ENCODE measurements at places on chromosomes 1 and 21.
A peak's percentile ranks its signal among the peaks of the same experiment; 100 is the strongest.

DNA sequence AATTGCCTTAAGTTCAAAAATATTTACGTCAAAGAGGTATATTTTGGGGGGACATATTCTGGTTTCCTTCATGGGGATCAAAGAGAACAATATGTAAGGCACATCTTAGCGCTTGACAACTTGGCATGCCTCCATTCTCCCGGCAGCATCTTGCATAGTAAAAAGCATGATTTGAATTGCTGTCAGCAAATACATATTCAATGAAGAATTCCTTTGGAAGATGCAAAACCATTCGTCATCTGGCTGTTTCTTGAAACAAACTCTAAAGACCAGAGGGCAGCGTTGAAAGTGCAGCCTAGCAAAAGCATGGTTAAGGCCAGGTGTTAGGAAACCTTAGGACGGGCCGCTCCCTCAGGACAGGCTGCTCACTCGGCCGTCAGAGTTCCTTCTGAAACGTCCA is 3.4 kb upstream of the PIK3CD start:
- H3K36me3 ChIP-seq, result no peaks in the 10 kb centered on the region
- no peak overlapping the region for H3K4me3 ChIP-seq
- H3K4me1 ChIP-seq, result peaks cover 19% of the 10 kb centered on the region
- no peak overlapping the region for H3K27ac ChIP-seq
- H3K27me3 ChIP-seq, result peaks cover 49% of the 10 kb centered on the region
- no peak for DNase-seq

DNA sequence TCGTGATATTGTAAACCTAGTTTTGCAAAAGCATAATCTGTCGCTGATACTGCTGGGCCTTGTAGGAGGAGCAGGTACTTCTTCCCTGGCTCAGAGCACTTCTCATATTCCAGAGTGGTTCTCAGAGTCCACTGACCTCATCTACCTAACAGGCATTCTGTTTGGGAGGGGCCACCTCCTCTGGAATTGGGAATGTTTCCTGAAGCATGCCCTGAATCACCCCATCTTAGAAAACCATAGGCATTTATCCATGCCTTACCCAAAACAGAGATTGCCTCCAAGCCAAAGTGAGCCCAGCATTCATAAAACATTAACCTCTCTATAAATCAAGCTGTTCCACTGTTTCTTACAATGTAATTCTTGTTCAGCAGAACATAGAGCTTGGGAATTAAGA is 35.1 kb downstream of the SLC44A3 start:
- DNase-seq, result no peak
- H3K27me3 ChIP-seq, result no peaks in the 10 kb centered on the region
- peak overlapping the region; percentile 74 for H3K27ac ChIP-seq

- peak overlapping the region; percentile 31 for H3K27ac ChIP-seq
- no peaks in the 10 kb centered on the region for H3K27me3 ChIP-seq
- H3K36me3 ChIP-seq, result no peaks in the 10 kb centered on the region
Observed at GRCh38 chr1:41957568-41957967, 38.8 kb upstream of the HIVEP3 start.

GRCh38 chr1:1128454-1129139 is 12.7 kb upstream of the C1orf159 start:
- no peak overlapping the region for H3K4me3 ChIP-seq
- no peaks in the 10 kb centered on the region for H3K4me1 ChIP-seq
- H3K36me3 ChIP-seq, result no peaks in the 10 kb centered on the region

- H3K4me3 ChIP-seq, result no peak overlapping the region
- DNase-seq, result no peak
- H3K27ac ChIP-seq, result no peak overlapping the region
- peaks cover 89% of the 10 kb centered on the region for H3K36me3 ChIP-seq
- H3K4me1 ChIP-seq, result no peaks in the 10 kb centered on the region
Observed at GRCh38 chr21:33514229-33514628, 22.7 kb upstream of the DNAJC28 start.

DNA sequence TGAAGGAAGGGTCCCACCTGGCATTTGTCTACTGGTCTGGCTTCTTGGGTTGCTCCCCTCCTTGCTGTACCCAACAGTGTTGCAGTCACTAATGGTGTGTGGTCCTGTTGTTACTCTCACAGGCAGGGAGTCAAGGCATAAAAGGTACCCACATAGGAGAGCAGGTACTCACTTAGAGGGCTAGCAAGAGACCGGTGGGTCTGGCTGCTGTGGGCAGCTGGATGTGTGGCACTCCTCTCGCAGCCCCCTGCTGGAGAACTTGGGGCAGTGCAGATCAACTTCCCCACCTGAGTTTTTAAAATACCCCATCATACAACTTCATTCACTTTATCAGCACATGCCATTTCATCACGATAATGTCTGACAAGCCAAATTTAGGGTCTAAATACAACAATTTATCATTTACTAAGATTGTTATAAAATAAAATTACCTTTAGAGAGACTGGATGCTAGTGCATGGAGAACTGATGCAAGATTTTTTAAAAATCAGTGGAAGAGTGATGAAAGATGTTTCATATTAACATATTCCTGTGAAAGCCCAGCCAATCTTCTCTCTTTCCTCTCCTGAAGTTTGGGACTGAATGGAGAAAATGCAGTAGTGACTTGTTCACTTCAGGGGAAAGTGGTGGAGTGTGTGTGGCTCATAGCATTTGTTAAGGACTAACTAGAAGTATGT is 42.8 kb downstream of the ACP6 start:
- no peak overlapping the region for H3K4me3 ChIP-seq
- peak; percentile 35 for DNase-seq
- H3K27me3 ChIP-seq, result no peaks in the 10 kb centered on the region
- no peak overlapping the region for H3K27ac ChIP-seq
- H3K36me3 ChIP-seq, result peaks cover 21% of the 10 kb centered on the region
- no peaks in the 10 kb centered on the region for H3K4me1 ChIP-seq

GRCh38 chr1:46770541-46770940 is 28.3 kb upstream of the CYP4B1 start:
- H3K36me3 ChIP-seq, result peaks cover 3% of the 10 kb centered on the region
- H3K4me3 ChIP-seq, result no peak overlapping the region
- no peak overlapping the region for H3K27ac ChIP-seq
- peaks cover 3% of the 10 kb centered on the region for H3K4me1 ChIP-seq
- DNase-seq, result no peak

DNA sequence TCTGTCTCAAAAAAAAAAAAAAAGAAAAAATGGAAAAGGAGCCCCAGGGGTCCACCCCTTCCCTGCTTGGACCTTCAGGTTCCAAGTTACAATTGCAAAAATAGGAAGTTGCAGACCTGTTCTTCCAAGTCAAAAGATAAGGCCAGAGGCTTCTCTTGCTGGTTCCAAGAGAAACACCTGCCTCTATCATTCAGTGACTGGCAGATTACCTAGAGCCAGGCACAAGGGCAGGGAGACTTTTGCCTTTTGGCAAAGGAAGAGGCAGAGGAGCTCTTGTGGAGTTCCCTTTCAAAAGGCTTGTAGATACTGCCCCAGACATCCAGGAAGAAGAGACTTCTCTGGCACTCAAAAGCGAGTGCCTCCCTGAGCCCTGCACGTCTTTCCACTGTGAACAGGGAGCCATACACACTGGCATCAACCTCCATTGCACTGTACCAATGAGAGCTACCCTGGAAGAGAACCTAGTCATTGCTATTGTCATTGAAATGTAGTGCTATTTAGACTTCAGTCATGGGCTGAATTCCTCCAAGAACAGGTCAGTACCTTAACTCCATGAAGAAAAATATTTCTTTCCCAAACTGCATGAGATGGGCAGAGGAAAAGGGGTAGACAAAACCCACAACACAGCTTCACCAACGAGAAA is 91.2 kb downstream of the LMX1A start:
- no peaks in the 10 kb centered on the region for H3K36me3 ChIP-seq
- no peak for DNase-seq
- H3K27ac ChIP-seq, result no peak overlapping the region
- no peak overlapping the region for H3K4me3 ChIP-seq

DNA sequence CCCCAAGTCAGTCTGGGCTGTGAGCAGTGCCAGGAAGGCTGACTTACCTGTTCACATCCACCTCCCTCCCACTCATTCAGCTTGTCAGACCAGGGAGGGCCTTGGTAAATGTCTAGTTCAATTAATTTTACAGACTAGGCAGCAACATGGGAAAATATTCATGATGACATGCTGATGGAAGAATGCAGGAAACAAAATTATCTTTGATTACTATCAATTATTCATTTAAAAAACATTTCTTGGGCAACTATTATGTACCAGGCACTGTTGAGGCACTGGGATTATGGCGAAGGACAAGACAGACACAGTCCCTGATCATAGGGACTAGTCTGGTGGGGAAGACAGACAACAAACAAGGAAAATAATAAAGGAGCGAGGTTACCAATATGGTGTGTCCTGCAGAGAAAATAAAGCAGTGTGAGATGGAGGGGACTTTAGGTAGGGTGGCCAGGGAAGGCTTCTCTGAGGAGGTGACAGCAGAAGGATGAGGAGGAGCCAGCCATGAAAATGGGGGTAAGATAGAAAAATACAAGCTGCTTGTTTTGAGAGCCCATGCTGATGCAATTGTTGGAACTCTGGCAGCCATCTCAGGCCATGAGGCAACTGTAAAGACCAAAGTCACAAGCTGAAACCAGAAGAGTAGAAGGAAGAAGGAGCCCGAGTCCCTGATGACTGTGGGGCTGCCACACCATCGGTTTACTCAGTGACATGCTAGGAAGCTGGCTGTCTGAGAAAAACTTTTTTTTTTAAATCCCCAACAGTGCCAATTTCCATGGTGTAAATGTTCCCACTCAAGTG is 14.0 kb downstream of the TRIM62 start:
- DNase-seq, result no peak
- H3K27me3 ChIP-seq, result no peaks in the 10 kb centered on the region
- H3K36me3 ChIP-seq, result peaks cover 10% of the 10 kb centered on the region
- peaks cover 33% of the 10 kb centered on the region for H3K4me1 ChIP-seq

GRCh38 chr1:164712131-164713036 is 153.4 kb downstream of the PBX1 start:
- H3K4me3 ChIP-seq, result peak overlapping the region; percentile 15
- no peaks in the 10 kb centered on the region for H3K36me3 ChIP-seq
- no peak for DNase-seq
- H3K27ac ChIP-seq, result peak overlapping the region; percentile 88

- DNase-seq, result peak; percentile 44
- H3K4me3 ChIP-seq, result no peak overlapping the region
- H3K27me3 ChIP-seq, result peaks cover 55% of the 10 kb centered on the region
- peak overlapping the region; percentile 49 for H3K27ac ChIP-seq
- no peaks in the 10 kb centered on the region for H3K36me3 ChIP-seq
Observed at GRCh38 chr21:35323947-35324346, 274.8 kb upstream of the RUNX1 start.

DNA sequence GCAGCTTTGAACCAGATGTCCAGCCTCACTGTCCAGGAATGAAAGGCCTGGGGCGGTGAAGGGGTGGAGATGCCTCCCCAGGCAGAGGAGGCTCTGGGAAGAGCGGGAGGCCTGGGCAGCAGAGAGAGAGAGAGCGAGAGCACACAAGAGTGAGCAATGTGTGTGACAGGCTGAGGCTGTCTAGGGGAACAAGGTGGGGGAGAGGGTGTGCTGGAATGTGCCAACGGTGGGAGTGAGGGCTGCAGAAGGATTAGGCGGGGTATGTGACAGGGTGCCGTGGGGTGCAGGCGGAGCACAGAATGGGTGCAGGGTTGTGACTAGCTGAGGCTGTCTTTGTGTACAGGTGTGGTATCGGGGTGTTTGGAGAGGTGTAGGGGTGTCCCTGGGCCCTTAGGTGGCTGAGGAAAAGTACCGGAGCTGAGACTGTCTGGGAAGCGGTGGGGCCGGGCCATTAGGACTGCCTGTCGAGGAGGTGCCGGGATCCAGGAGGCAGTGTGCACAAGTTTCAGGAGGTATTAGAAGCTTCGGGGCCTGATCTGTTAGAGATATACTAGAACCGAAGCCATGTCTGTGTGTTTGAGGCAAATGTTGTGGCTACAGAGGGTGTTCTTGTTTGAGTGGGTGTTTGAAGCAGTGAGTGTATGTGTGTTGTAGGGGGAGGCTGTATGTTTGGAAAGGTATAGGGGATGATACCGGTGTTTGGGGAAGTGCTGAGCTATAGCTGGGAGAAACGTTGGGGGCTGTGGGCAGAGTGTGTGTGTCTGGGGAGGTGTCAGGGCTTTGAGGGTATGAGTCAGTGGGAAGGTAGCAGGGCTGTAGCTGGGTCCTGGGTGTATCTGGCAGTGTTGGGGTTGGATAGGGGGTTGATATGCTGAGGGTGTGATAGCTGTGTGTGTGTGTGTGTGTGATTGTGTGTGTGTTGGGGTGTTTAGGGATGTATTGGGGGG is 9.1 kb downstream of the AHDC1 start:
- H3K4me3 ChIP-seq, result no peak overlapping the region
- DNase-seq, result no peak
- no peaks in the 10 kb centered on the region for H3K36me3 ChIP-seq

DNA sequence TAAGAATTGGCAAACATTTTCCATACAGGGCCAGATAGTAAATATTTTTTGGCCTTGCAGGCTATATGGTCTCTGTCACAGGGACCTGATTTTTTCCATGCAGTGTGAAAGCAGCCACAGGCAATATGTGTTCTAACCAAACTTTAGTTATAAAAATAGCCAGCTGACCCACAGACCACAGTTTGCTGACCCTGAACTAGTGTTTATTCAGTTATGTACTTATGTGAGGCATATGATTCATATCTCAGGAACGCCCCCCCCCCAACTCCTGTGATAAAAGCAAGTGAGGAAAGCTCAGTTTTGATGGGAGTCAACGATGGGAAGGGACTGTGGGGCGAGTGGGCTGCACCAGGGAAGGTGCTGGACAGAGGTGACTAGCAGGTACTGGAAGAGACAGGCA is 80.1 kb downstream of the HMGB4 start:
- no peak overlapping the region for H3K4me3 ChIP-seq
- H3K36me3 ChIP-seq, result no peaks in the 10 kb centered on the region
- no peak for DNase-seq
- H3K4me1 ChIP-seq, result no peaks in the 10 kb centered on the region
- no peak overlapping the region for H3K27ac ChIP-seq

GRCh38 chr1:17485281-17485680 is 45.8 kb upstream of the RCC2 start:
- peaks cover 19% of the 10 kb centered on the region for H3K27me3 ChIP-seq
- no peaks in the 10 kb centered on the region for H3K36me3 ChIP-seq
- no peak overlapping the region for H3K4me3 ChIP-seq
- no peaks in the 10 kb centered on the region for H3K4me1 ChIP-seq
- DNase-seq, result no peak

- no peak overlapping the region for H3K27ac ChIP-seq
- no peaks in the 10 kb centered on the region for H3K4me1 ChIP-seq
- H3K4me3 ChIP-seq, result no peak overlapping the region
- no peaks in the 10 kb centered on the region for H3K36me3 ChIP-seq
- peaks cover 7% of the 10 kb centered on the region for H3K27me3 ChIP-seq
Observed at GRCh38 chr1:162951553-162952315, 90.8 kb upstream of the CCDC190 start.

DNA sequence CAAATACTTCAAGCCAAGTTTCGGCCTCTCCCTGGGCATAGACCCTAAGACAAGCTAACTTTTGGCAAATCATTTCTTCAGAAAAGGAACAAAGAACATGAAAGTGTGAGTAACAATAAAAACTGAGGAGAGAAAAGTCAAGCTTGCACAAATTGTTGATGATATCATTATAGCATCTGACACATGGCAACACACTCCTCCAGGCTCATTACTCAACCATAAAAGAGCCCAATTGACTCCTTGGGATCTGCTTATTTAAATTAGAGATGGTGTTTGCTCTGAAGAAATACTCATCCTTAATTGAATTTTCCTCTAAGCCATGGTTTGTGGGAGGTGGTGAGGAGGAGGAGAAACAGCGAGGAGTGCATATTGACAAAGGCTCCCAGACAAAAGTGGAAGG is 54.5 kb downstream of the TNFSF4 start:
- no peaks in the 10 kb centered on the region for H3K27me3 ChIP-seq
- no peak overlapping the region for H3K27ac ChIP-seq
- no peak overlapping the region for H3K4me3 ChIP-seq
- H3K4me1 ChIP-seq, result no peaks in the 10 kb centered on the region

- H3K4me1 ChIP-seq, result no peaks in the 10 kb centered on the region
- H3K36me3 ChIP-seq, result no peaks in the 10 kb centered on the region
- DNase-seq, result no peak
- H3K4me3 ChIP-seq, result no peak overlapping the region
Observed at GRCh38 chr1:78475888-78476610, 14.7 kb upstream of the PTGFR start.
